CD4-positive, alpha-beta T cell treated with Interleukin-15 for 1 hour (primary cell): ENCODE measurements at places on chromosomes 16 and 17.

DNA sequence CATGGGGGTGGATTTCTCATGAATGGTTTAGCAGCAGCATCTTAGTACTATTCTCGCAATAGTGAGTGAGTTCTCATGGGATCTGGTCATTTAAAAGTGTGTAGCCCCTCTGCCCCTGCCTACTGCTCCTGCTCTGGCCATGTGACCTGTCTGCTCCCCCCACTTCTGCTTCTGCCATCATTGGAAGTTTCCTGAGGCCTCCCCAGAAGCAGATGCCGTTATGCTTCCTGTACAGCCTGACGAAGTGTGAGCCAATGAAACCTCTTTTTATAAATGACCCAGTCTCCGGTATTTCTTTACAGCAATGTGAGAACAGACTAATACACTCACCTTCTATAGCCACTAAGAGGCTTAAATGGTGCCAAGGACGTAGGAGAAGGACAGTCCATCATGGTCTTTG is 51.5 kb downstream of the NOL11 start:
- DNase-seq: no peak

DNA sequence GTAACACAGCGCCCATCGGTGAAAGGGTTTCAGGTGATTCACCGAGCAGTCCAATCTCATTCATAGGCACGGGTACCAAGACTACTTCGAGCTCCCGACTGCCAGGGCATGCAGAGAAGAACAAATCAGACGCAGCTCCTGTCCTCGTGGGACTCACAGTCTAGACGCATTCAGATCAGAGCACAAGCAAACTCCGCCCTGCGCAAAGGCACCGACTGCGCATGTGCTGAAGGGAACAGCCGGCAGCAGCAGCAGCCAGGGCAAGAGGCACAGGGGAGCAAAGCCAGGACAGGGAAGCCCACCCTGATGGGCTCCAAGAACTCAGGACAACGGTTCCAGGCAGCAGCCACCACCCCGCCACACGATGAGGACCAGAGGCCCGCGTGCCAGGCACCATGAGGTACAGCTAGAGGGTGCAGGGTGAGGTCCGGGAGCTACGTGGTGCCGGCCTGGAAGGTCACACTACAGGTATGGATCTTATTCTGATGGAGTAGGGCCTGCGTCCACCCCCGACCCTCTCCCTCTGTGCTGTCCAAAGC is 315.7 kb downstream of the FOXL1 start:
- no peak for DNase-seq

GRCh38 chr17:81285894-81286293 is 9.2 kb downstream of the SLC38A10 start:
- no peak for DNase-seq

- no peak for DNase-seq
Measured at GRCh38 chr16:8519179-8519578, 71.1 kb downstream of the TMEM114 start.

- DNase-seq: no peak
Measured at GRCh38 chr17:77266213-77266612, 125.4 kb downstream of the SEC14L1 start.

DNA sequence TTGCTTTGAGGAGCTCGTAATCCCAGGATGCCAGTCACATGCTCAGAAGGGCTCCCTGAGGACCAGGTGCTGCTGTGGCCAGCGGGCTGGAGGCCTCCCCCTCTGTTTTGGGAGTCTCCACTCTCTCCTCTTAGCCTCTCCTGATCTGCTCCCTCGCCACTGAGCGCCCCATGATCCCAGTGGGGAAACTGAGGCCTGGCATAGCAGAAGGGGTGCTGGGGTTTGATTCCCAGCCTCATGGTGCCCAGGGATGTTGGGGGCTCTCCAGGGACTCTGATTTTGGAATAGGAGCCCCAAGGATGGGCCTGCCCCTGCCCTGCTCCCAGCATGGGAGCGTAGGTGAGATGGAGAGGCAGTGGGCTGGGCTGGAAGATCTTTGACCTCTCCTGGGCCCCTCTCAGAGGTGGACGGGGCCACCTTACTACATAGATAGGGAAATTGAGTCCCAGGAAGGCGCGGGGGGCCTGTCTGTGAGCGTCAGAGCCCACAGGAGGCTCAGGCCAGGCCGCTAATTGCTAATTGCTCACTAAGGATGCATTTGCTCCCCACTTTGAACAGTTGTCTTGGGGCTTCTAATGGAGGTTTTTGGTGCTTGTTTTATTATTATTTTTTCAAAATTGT is 525 bp upstream of the ADCY7 start:
- DNase-seq: no peak

GRCh38 chr16:55943267-55943666 is 68.1 kb upstream of the CES5A start:
- DNase-seq: no peak

DNA sequence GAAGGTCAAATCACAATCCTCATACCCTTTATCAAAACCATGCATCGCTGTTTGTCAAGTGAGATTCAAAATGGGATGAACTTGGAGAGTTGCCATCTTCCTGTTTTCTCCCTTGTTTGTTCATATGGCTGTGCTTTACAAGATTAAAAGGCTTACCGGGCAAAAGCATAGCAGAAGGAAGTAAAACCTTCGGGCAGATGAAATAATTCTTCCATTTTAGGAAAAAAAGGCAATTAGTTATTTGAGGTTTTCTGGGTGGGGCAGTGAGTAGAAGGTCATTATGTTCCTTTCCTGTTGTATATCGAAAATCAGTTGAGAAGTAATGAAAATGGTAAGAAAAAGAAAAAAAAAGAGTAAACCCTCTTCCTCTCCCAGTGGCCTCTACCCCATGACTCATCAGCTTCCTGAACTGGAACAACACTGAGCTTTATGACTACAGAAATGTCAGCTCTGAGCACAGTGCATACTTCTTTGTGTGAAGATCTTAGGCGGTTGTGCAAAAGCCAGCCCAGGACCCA is 369.2 kb downstream of the CDH13 start:
- no peak for DNase-seq

GRCh38 chr17:55816532-55817396 is 65.9 kb downstream of the PCTP start:
- no peak for DNase-seq
